ENCODE measurements at places on chromosomes 6 and 20.

- no peak for DNase-seq
Observed at GRCh38 chr6:98672681-98673475, 161.5 kb upstream of the POU3F2 start.

DNA sequence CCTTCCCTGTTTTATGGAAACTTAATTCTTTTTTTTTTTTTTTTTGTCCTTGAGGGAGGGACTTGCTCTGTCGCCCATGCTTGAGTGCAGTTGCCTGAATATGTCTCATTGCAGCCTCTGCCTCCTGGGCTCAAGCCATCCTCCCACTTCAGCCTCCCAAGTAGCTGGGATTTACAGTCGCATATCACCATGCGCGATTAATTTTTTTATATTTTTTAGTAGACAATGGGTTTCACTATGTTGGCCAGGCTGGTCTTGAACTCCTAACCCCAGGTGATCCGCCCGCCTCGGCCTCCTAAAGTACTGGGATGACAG is 654 bp downstream of the TMEM14C start:
- no peak for DNase-seq

DNA sequence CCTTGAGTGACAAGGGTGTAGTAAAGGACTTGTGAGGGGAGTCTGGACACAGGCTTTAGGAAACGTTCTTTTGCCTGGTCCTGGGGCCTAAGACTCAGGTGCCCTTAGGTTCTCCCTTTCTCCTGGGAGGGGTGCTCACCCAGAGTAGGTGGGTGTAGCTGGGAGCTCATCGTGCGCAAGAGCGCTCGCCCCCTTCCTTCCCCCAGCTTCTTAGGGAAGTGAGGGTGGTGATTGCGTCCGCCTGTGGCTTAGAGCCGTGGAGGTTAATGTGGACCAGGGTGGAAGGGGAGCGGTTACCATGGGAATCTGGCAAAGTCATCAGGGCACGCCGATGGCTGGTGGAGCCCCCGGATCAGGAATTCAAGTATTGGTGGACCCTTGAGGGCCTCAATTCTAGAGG is 3.3 kb upstream of the AARS2 start:
- DNase-seq, result no peak

GRCh38 chr6:92962846-92963245 is 456.5 kb downstream of the EPHA7 start:
- DNase-seq, result no peak

- no peak for DNase-seq
Observed at GRCh38 chr6:110387986-110388385, 27.4 kb downstream of the DDO start.

DNA sequence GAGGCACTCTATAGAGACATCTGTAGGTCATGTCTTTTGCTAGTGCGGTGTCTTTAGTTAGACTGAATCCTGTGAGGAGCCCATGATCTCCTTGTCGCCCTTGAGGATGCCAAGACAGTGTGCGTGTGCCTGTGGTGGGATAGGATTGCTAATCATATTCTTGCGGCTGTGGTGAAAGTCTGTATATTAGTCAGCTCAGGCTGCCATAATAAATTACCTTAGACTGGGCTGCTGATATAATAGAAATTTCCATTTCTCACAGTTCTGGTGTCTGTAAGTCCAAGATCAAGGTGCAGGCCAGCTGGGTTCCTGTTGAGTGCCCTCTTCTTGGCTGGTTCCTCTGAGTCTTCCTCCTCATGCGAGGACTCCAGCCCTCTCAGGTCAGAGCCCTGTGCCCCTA is 141.2 kb downstream of the JARID2 start:
- DNase-seq, result no peak

DNA sequence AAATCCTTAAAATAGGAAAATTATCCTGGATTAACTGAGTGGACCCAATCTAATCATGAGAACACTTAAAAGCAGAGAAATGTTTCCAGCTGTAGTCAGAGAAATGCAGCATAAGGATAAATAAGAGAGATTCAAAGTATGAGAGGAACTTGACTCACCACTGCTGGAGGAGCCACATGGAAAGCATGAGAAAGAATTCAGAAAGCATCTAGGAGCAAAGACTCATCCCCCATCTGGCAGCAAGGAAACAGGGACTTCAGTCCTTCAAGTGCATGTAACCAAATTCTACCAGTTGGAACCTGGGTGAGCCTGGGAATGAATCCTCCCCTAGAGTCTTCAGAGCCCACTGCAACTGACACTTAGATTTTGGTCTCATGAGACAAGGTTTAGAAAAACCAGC is 33.7 kb downstream of the RNF146 start:
- peak; percentile 79 for DNase-seq

DNA sequence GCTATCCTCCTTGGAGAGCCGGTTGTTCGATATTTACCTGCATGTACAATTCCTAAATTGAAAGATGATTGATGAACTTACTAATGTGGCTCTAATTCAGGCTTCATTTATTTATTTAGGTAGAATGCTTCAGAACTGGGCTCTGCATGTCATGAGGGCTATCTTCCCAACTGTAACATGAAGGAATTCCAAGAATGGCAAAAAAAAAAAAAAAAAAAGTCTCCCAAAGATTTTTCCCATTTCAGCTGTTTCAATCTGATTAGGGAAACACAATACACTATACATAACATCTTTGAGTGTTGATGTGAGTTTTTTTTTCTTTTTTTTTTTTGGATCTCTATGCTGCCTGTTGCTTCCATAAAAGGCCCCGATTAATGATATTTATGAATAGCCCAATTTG is 120.1 kb upstream of the SHLD1 start:
- no peak for DNase-seq

GRCh38 chr6:109526905-109527628 is 44.0 kb upstream of the ZBTB24 start:
- no peak for DNase-seq

GRCh38 chr20:38304845-38305447 is 990 bp downstream of the BPI start:
- DNase-seq, result no peak

GRCh38 chr6:42443312-42444060 is 8.2 kb downstream of the TRERF1 start:
- DNase-seq, result no peak

- no peak for DNase-seq
Observed at GRCh38 chr6:15870333-15871043, 207.7 kb upstream of the DTNBP1 start.

GRCh38 chr6:134995536-134995935 is 45.6 kb upstream of the ALDH8A1 start:
- no peak for DNase-seq

DNA sequence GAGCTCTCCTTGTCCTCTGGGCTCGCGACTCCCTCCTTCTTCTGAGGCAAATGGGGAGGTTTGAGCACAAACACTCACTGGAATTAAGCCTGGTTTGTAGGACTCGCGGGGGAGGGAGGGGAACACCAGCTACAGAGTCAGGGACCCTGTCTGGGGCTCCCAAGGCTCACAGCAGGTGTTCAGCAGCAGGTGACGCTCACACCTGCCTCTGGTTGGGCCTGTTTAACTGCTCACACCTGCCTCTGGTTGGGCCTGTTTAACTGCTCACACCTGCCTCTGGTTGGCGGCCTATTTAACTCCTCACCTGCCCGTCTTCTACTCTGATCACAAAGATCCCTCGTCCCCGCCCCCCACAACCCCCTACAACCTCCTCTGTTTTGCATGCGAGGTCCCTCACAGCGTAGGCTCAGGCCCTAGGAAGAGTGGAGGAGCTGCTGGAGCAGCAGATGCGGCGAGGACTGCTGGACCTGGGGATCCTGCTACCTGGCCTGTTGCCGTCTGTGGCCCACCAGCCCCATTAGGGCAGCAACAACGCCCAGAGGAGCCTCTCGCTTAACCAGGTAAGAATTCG is 181.9 kb downstream of the ERMARD start:
- DNase-seq, result no peak

- no peak for DNase-seq
Observed at GRCh38 chr6:86822747-86823146, 114.6 kb upstream of the HTR1E start.

DNA sequence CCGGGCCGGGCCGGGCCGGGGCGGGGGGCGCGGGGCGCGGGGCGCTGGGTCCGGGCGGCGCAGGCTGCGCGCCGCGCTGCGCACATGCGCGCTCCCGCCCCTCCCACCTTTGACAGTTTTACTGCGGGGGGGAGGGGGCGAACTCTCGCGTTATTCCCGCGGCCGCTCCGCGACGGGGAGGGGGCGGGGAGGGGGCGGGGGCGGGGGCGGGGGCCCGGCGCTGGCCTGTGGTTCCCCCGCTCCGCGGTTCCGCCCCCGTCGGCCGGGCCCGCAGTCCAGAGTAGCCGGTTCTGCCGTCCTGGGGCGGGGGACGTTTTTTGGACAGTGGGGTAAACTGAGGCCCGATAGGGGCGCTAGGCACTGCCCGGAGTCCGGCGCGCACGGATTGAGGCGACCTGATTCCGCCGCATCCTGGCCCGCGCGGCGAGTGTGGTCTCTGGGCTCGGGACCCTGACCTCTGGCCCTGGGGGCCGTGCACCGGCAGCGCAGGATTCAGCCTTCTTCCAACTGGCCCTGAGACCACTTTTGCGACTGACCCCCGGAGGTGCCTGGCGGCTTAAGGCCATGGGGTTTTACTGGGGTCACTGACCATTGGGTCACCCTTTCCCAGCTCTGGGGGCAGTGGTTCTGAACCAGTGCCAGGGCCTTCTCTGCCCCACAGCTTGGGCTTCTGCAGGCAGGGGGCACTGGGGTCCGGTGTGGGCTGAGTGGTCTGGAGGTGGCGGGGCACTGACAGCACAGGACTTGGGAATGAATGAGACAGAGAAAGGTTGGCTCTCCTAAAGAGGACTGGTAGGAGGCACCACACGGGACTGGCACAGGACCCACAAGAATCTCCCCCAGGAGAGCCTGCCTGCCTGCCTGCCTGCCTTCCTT is at the start of gene ZNF512B:
Gene ZNF512B (minus strand): TSS at position 93 of the 876 bp plus-strand sequence. CDS start 1,980 bp downstream, outside the sequence.
- no peak for DNase-seq

- DNase-seq, result no peak
Observed at GRCh38 chr6:135346747-135347146, 150.8 kb downstream of the AHI1 start.

DNA sequence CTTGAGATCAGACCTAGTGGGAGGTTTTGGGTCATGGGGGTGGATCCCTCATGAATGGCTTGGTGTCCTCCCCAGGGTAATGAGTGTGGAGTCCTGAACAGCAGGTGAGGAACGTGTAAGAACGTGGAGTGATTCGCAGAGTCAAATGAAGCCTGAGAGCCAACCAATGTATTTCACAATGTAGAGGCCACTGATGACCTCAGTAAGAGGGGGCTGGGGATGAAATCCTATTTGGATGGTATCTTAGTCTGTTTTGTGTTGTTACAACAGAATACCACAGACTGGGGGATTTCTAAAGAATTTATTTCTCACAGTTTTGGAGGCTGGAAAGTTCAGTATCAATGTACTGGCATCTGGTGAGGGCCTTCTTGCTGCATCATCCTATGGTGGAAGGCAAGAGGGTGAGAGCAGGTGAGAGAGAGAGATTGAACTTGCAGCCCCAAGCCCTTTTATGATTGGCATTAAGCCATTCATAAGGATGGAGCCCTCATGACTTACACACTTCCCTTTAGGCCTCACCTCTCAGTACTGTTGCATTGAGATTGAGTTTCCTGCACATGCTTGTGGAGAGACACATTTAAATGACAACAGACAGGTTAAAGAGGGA is 47.3 kb upstream of the HIVEP1 start:
- DNase-seq, result no peak

DNA sequence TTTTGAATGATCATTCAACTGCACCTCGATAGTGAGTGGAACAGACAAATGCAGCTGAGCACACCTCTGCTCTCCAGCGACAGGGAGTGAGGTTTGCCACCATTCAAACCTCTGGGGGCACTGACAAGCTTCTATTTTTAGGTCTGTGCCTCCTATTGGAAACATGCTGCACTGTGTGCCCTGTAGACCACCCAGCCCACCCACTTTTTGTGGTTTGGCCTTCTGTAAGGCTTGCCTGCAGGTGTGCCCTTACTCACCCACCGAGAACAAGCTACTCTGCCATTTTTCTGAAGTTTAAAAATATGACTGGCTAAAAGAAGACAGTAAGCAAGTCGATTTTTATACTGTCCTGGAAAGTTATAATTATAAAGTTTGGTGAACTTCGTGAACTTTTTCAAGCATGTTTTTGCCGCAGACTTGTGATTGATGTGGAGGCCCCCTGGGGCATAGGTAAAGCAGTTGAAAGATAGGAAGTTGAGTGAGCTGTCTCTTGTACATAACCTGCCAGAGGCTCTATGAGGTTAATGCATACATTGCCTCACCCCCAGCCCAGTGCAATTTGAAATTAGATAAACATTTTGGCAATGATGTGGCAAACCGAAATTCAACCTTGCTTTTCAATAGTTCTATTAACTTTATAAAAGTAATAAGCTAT is 53.8 kb downstream of the ADGRG6 start:
- DNase-seq, result no peak

- DNase-seq, result no peak
Observed at GRCh38 chr6:36334832-36335459, 1.7 kb downstream of the BNIP5 start.

DNA sequence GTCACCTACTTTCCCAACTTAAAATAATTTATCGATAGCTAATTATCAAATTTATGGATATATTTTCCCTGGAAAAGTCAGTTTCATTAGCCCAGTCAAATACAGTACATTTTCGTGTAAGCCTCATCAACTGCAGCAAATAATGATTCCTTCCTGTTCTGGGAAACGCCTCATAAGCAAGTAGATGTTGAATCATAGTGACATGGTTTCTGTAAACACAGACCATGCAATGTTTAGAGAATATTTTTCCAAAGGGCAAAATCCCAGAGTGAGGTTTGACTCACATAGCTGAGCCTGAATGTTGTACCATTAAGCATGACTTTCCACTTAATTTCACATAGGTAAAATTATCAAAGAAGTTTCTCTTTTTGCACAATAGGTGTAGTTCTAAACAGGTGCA is 16.7 kb upstream of the VNN1 start:
- no peak for DNase-seq

DNA sequence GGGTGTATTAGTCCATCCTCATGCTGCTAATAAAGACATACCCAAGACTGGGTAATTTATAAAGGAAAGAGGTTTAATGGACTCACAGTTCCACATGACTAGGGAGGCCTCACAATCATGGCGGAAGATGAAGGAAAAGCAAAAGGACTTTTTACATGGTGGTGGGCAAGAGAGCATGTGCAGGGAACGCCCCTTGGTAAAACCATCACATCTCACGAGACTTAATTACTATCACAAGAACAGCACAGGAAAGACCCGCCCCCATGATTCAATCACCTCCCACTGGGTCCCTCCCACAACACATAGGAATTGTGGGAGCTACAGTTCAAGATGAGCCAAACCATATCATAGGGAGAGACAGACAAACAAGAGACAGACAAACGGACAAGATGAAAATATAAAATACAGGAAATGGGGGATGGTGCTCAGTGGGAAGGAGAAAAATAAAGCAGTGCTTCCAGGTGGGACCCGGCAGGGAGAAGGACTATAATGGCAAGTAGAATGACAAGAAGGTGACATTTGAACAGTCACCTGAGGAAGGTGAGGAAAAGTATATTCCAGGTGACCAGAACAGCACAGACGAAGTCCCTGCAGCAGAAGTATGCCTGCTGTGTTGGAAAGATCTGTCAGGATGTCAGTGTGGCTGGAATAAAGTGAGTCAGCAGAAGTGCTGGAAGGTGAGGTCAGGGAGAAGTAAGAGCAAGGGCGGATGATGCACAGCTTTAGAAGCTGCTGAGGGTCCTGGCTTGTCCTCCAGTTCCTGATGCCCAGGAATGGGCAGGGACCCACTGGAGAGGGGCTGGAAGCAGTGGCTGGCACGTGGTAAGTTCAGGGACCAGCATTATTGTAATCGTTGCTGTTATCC is 61.1 kb downstream of the SLC2A10 start:
- DNase-seq, result no peak
